ENCODE measurements at places on chromosomes 16 and 17.

DNA sequence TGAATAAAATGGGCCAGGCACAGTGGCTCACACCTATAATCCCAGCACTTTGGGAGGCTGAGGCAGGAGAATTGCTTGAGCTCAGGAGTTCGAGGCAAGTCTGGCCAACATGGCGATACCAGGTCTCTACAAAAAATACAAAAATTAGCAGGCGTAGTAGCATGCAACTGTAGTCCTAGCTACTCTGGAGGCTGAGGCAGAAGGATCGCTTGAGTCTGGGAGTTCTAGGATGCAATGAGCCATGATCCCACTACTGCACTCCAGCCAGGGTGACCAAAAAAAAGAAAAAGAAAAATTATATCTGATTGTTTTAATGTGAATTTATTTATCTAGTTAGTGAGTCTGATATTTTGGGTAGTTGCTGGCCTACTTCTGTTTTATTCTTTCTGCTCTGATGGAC lies 7.0 kb downstream of the IL34 start:
- H3K27me3 ChIP-seq = no peaks in the 10 kb centered on the region
- H3K36me3 ChIP-seq = no peaks in the 10 kb centered on the region
- no peak overlapping the region for H3K27ac ChIP-seq
- no peak overlapping the region for H3K4me3 ChIP-seq
- no peak for DNase-seq
- H3K4me1 ChIP-seq = peaks cover 7% of the 10 kb centered on the region

DNA sequence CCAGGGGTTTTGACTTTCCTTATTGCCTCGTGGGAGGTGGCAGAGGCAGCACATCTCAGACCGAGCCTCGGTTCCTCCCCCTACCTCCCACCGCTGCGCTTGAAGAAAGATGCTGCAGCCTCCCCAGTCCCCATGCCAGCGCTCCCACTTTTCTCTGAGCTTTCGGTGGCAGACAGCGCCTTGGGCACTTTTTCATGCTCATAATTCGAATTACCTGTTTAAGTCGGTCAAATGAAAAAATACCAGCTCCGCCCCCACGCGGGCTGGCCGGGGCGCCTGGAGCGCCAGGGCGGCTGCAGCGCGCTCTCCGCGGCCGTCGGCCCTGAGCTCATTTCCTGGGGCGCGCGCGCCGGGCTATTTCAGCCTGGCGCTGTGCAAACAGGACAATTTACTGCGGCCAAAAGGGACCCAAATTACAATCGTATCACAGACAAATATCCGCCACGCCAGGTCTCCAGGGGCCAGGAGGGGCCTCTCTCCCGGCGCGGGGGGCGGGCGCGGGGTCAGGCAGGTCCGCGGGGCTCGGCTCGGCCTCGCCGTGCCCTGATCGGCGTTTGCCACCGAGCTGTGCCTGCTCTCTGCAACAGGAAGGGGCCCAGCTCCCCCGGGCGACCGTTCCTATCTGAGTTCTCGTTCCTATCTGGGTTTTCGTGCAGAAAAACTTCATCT lies 45.0 kb downstream of the SOST start:
- peak; percentile 42 for DNase-seq
- peaks cover 7% of the 10 kb centered on the region for H3K4me1 ChIP-seq
- no peaks in the 10 kb centered on the region for H3K36me3 ChIP-seq
- H3K4me3 ChIP-seq = peak overlapping the region; percentile 74
- no peak overlapping the region for H3K27ac ChIP-seq

DNA sequence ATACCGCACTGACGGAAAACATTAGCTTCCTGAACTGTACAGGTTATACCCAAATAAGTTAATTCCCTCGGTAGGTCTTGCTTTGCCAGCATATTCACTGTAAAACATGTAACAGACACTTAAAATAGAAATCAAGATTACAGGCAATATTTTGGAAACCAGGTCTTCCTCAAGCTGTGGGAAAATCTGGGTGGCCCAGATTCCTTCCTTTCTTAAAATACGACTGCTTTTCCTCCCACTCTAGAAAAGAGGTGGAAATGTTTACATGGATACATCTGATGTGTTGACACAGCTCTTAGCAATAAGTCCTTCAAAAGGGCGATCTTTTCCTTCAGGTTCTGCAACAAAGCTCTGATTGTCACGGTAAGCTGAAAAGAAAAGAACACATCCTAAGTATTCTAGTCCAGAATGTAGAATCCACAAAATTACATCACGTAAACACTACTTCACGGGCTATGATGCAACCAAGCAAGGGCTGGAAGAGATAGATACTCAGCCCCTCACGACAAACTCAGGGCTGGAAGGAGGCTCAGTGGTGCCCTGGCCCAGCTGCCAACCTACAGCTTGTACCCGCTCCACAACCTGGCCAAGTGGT lies 18.4 kb downstream of the STX8 start:
- no peaks in the 10 kb centered on the region for H3K4me1 ChIP-seq
- no peak overlapping the region for H3K27ac ChIP-seq
- no peak overlapping the region for H3K4me3 ChIP-seq
- no peaks in the 10 kb centered on the region for H3K27me3 ChIP-seq
- no peaks in the 10 kb centered on the region for H3K36me3 ChIP-seq

- no peaks in the 10 kb centered on the region for H3K4me1 ChIP-seq
- no peak for DNase-seq
- no peaks in the 10 kb centered on the region for H3K27me3 ChIP-seq
- no peaks in the 10 kb centered on the region for H3K36me3 ChIP-seq
Measured at GRCh38 chr17:31715446-31715845, 143.6 kb downstream of the COPRS start.

- H3K4me3 ChIP-seq = no peak overlapping the region
- peak; percentile 81 for DNase-seq
- H3K36me3 ChIP-seq = no peaks in the 10 kb centered on the region
- H3K27ac ChIP-seq = no peak overlapping the region
- H3K27me3 ChIP-seq = no peaks in the 10 kb centered on the region
- peaks cover 4% of the 10 kb centered on the region for H3K4me1 ChIP-seq
Measured at GRCh38 chr16:391885-392335, 5.1 kb upstream of the NME4 start.

GRCh38 chr16:60991886-60992285 lies 1044.4 kb downstream of the CDH8 start:
- no peak for DNase-seq
- no peaks in the 10 kb centered on the region for H3K27me3 ChIP-seq
- H3K4me1 ChIP-seq = no peaks in the 10 kb centered on the region
- H3K36me3 ChIP-seq = no peaks in the 10 kb centered on the region

- peaks cover 31% of the 10 kb centered on the region for H3K4me1 ChIP-seq
- DNase-seq = peak; percentile 73
- H3K27me3 ChIP-seq = no peaks in the 10 kb centered on the region
- no peak overlapping the region for H3K4me3 ChIP-seq
Measured at GRCh38 chr16:67862623-67863583, 9.9 kb upstream of the EDC4 start.

GRCh38 chr17:43745541-43745940 lies 13.1 kb downstream of the SOST start:
- no peaks in the 10 kb centered on the region for H3K36me3 ChIP-seq
- H3K27ac ChIP-seq = no peak overlapping the region
- no peak overlapping the region for H3K4me3 ChIP-seq
- no peak for DNase-seq

- H3K27ac ChIP-seq = no peak overlapping the region
- H3K4me1 ChIP-seq = no peaks in the 10 kb centered on the region
- no peak overlapping the region for H3K4me3 ChIP-seq
- no peaks in the 10 kb centered on the region for H3K27me3 ChIP-seq
Measured at GRCh38 chr17:80389011-80389995, 25.7 kb upstream of the ENDOV start.

DNA sequence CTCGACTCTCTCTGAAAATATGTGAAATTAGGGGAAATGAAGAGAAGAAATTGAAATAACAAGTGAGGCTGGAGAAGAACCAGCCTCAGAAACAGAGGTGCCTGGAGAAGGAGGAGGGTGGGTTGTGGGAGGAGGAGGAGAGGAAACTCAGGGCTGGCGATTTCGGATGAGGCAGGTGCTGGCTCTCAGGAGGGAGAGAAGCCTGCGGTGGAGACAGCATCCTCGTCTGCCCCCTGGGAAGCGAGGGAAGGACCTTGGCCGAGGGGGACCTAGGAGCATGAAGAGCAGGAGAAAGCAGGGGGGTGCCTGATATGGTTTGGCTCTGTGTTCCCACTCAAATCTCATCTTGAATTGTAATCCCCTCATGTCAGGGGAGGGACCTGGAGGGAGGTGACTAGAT lies 264.7 kb upstream of the TNRC6C start:
- no peak overlapping the region for H3K27ac ChIP-seq
- DNase-seq = no peak
- peaks cover 77% of the 10 kb centered on the region for H3K27me3 ChIP-seq
- no peaks in the 10 kb centered on the region for H3K36me3 ChIP-seq
- H3K4me3 ChIP-seq = no peak overlapping the region

- H3K36me3 ChIP-seq = no peaks in the 10 kb centered on the region
- H3K4me3 ChIP-seq = no peak overlapping the region
- no peaks in the 10 kb centered on the region for H3K4me1 ChIP-seq
- no peak overlapping the region for H3K27ac ChIP-seq
Measured at GRCh38 chr17:34736611-34737010, 157.2 kb downstream of the TMEM132E start.

GRCh38 chr16:79985606-79986005 lies 385.1 kb upstream of the MAF start:
- H3K27ac ChIP-seq = no peak overlapping the region
- H3K4me1 ChIP-seq = peaks cover 2% of the 10 kb centered on the region
- H3K27me3 ChIP-seq = no peaks in the 10 kb centered on the region
- H3K36me3 ChIP-seq = no peaks in the 10 kb centered on the region
- H3K4me3 ChIP-seq = no peak overlapping the region

GRCh38 chr16:84742641-84743092 lies 42.9 kb downstream of the USP10 start:
- DNase-seq = no peak
- H3K4me3 ChIP-seq = no peak overlapping the region
- H3K4me1 ChIP-seq = peaks cover 17% of the 10 kb centered on the region
- peaks cover 26% of the 10 kb centered on the region for H3K36me3 ChIP-seq

DNA sequence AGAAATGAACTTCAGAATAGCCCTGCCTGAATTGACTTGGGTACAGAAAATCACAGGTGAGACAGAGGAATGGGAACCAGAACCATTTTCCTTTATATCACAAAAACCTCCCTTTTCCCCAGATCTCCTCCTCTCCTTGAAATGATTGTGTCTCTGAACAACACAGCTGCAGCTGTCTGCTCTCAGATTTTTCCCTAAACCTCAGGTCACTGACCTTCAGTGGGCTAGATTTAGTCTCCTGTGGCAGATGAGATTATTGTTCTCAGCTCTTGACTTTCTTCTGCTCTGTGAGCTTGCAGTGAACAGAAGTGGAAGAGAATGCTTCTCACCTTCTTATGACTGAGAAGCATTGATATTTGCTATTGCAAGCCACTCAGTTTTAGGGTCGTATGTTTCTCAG lies 92.3 kb upstream of the FAM20A start:
- H3K27me3 ChIP-seq = no peaks in the 10 kb centered on the region
- H3K36me3 ChIP-seq = no peaks in the 10 kb centered on the region
- H3K27ac ChIP-seq = no peak overlapping the region

- H3K4me3 ChIP-seq = no peak overlapping the region
- peaks cover 9% of the 10 kb centered on the region for H3K4me1 ChIP-seq
- DNase-seq = no peak
- H3K27ac ChIP-seq = no peak overlapping the region
Measured at GRCh38 chr17:21072745-21073197, 30.0 kb upstream of the USP22 start.

GRCh38 chr16:75251280-75252048 lies at the start of gene BCAR1:
Gene BCAR1, minus strand, starts transcription at chr16:75251624. Its CDS starts 142 bp downstream, at chr16:75251482.
- H3K27me3 ChIP-seq = no peaks in the 10 kb centered on the region
- peak within 1 kb of the TSS; percentile 89 for H3K4me3 ChIP-seq
- no peaks in the 10 kb centered on the region for H3K36me3 ChIP-seq
- H3K27ac ChIP-seq = peak within 1 kb of the TSS; percentile 99

DNA sequence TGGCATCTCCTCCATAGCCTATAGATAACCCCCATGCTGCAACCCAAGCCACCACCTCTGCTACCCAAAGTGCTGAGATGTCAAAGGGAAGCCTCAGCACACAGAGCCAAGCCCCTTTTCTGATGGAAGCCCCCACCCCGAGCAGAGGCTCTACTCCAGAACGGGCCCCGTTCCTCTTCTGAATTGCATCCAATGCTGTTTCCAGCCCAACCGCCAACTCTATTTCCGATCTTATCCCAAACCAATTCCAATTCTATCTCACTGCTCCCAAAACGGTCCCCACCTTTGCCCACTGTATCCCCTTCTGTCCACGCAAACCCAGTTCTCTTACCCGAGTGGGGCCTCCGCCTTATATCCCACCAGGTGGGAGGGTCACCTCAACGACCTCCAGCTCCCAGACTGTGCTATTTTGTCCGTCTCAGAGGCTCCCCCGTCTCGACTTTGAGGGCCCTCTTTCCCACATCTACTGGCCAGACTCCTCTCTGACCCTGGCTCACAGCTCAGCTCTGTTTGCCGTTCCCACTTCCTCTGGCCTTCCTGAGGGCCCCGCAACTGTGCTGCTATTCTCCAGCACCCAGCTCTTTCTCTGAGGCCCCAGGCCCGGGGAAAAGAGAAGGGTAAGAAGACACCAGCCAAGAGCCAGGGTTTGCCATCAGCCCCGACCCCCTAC lies 487 bp downstream of the SRL start:
- H3K27me3 ChIP-seq = peaks cover 68% of the 10 kb centered on the region
- H3K27ac ChIP-seq = no peak overlapping the region
- no peak for DNase-seq
- no peaks in the 10 kb centered on the region for H3K36me3 ChIP-seq
- no peak overlapping the region for H3K4me3 ChIP-seq

- H3K27me3 ChIP-seq = peaks cover 8% of the 10 kb centered on the region
- H3K4me3 ChIP-seq = no peak overlapping the region
- H3K4me1 ChIP-seq = peaks cover 48% of the 10 kb centered on the region
Measured at GRCh38 chr17:81898029-81898866, 3.8 kb upstream of the NPB start.

DNA sequence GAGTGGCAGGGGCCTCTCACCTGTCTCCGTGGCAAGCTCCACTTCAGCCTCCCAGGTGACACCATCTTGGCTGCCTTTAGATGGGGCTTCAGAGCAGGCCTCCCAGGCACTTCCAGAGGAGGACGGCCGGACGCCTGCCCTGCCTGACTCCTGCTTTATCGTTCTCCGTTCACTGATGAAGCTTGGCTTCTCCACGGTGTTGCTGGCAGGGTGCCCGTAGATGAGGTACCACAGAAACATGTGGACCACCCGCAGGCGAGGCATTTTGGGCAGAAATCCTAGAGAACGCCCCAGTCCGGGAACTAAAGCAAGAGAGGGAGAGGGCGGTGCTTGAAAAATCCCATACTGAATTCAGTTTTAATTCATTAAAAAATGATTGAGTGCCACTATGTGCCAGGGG lies 54.5 kb downstream of the GTF3C1 start:
- no peak overlapping the region for H3K27ac ChIP-seq
- H3K27me3 ChIP-seq = no peaks in the 10 kb centered on the region
- peaks cover 70% of the 10 kb centered on the region for H3K36me3 ChIP-seq
- H3K4me3 ChIP-seq = no peak overlapping the region

DNA sequence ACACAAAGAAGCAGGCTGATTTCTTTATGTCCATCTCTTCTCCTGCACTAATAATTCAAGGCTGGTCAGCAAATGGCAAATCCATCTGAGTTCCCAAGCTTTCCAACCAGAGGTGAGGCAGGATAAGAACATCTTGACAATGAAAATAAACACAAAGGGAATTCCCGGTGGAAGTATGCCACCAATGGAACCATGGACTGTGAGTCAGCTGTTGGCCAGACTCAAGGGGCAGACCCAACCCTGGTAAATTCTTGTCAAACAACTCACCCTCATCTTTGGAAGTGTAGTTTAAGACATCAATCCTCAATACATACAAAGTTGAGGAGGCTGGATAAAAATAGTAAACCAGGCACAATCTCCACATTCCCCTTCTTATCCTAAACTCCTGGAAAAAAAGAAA lies 74.3 kb upstream of the CES5A start:
- DNase-seq = peak; percentile 8
- no peak overlapping the region for H3K4me3 ChIP-seq
- H3K27ac ChIP-seq = no peak overlapping the region
- H3K4me1 ChIP-seq = no peaks in the 10 kb centered on the region
- H3K36me3 ChIP-seq = no peaks in the 10 kb centered on the region
- H3K27me3 ChIP-seq = no peaks in the 10 kb centered on the region
